ENCODE measurements at places on chromosomes 1 and 21.

DNA sequence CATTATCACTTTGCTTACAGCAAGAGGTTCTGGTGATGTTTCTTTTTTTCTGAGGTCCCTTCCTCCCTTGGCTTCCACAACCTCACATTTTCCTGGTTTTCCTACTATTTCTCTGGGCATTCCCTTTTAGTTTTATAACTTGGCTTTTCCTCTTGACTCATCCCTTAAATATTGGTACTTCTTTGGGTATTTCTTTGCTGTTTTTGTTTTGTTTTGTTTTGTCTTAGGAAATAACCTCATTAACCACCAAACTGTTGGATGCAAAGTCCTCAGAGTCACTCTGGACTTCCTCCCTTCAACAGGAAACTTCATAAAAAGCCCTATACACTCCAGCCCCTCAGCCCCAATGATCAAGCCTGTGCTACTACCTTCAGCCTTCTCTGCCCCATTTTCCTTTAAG is 211.1 kb downstream of the DUSP10 start:
- DNase-seq = peak; percentile 16

- no peak for DNase-seq
Observed at GRCh38 chr1:40987439-40988276, 8.2 kb downstream of the CTPS1 start.

GRCh38 chr1:219580009-219580676 is 32.8 kb downstream of the ZC3H11B start:
- DNase-seq = no peak

DNA sequence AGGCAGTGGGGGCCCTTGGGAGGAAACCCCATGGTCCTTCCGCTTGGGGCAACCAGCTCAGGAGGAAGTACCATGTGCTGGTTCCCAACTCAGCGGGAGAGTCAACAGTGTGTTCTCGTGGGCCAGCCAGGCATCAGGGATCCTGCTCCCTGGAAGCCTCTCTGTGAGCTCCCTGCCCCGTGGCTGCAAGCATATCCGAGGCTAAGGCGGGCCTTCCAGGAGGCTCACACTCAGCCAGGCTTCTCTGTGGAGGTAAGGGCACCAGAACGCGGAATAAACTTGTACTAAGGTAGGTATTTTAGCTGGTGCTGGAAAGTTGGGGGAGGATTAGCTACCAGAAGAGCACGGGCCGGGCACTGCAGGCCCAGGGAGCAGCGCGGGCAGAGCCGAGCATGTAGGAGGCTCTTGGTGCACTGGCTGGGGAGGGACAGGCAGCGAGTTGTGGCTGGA is 74.7 kb upstream of the POU3F1 start:
- no peak for DNase-seq

GRCh38 chr1:51433269-51433971 is 85.6 kb downstream of the EPS15 start:
- DNase-seq = peak; percentile 9

GRCh38 chr1:194184974-194185373 is 998.6 kb upstream of the B3GALT2 start:
- no peak for DNase-seq

GRCh38 chr1:40743452-40743851 is 40.1 kb upstream of the KCNQ4 start:
- DNase-seq = no peak

DNA sequence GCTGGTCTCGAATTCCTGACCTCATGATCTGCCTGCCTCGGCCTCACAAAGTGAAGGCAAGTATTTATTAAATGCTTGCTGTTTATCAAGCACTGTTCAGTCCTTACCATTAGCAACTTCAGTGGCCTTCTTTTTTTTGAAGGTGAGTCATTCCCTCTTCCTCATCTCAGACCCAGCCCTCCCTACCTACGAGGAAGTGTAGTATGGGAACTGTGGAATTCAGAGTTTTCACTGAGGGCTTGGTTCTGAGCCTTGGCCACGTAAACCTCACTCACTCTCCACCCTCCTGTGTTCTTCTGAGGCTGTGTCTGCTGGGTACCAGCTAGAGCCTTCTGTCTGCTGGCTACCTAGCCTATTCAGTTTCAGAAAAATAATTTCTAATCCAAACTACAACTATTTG is 218.3 kb upstream of the SGIP1 start:
- no peak for DNase-seq

- DNase-seq = no peak
Observed at GRCh38 chr1:242839101-242839500, 314.6 kb upstream of the PLD5 start.

DNA sequence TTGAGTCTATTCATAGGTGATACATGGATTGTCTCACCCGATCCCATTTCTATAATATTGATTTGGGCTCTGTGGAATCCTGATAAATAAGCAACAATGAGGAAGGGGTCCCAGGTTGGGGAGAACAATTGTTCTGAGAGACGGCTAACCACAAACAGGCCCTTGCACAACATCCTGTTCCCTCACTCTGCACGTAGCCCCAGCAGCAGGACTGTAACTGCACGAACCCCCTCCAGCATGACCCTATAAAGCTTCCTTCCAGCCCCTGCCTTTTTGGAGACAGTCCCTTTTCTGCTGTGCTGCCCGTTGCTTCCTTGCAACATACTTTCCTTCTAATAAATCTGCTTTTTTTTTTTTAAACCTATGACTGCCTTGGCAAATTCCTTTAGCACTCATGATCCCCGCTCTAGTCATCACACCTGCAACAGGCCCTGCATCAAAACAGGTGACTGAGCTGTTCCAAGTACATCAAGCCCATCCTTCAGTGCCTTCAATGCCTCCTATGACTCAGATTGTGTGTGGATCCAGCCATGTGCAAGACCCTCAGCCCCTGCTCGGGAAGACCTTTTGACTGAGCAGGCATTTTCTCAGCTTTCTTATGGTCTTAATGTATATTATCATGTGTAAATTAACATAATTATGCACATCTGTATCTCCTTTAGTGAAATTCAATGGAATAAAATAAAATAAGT is 63.7 kb upstream of the B3GALNT2 start:
- DNase-seq = no peak

GRCh38 chr21:42865776-42866160 is 13.6 kb downstream of the WDR4 start:
- DNase-seq = no peak

- DNase-seq = no peak
Observed at GRCh38 chr1:98286656-98287055, 365.8 kb upstream of the DPYD start.

DNA sequence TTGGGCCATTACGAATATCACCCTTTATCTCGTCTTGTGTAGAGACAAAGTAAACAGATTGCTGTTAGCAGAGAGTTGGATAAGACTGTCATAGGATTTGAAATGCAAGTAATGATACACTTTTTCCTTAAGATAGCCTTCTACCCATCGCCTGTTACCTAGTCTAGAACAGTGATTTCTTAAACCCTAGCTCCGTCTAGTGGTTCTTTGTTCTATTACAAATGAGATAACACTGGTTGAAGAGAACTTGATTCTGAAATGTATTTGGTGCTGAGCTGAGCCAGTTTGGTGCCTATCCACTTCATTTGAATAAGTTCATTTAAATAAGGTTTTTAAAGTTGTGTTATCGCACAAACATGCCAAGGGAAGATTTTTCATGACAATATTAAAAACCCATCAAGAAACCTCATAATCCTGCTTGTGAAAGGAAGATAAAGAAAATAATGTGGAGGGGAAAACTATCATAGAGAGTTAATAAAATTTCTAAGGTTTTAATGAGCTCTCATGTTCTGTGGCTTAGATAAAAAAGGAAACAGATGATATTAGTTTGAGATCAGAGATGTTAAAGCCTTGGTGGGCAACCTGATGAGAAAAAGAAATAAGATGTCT is 1.5 kb upstream of the KCNH1 start:
- peak; percentile 80 for DNase-seq

GRCh38 chr1:97338347-97338746 is 582.5 kb downstream of the DPYD start:
- no peak for DNase-seq

GRCh38 chr1:223074445-223075300 is 68.4 kb downstream of the TLR5 start:
- DNase-seq = peak; percentile 59

DNA sequence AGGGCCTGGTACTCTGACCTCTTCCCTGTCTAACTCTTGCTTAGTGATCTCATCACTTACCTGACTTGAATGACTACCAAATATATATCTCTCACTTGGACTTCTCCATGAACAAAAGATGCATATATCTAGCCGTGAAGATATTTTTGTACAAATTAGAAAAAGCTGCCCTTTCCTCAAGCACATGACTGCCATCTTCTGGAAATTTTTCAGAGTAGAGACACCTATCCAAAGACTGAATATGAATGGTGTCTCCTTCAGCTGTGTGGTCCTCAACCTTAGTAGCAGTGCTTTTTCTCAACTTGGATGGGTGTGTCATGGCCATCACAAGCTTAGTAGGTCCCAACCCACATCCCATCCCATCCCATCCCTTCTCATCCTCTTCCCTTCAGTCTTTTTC is 142.3 kb downstream of the DNM3 start:
- DNase-seq = peak; percentile 44

DNA sequence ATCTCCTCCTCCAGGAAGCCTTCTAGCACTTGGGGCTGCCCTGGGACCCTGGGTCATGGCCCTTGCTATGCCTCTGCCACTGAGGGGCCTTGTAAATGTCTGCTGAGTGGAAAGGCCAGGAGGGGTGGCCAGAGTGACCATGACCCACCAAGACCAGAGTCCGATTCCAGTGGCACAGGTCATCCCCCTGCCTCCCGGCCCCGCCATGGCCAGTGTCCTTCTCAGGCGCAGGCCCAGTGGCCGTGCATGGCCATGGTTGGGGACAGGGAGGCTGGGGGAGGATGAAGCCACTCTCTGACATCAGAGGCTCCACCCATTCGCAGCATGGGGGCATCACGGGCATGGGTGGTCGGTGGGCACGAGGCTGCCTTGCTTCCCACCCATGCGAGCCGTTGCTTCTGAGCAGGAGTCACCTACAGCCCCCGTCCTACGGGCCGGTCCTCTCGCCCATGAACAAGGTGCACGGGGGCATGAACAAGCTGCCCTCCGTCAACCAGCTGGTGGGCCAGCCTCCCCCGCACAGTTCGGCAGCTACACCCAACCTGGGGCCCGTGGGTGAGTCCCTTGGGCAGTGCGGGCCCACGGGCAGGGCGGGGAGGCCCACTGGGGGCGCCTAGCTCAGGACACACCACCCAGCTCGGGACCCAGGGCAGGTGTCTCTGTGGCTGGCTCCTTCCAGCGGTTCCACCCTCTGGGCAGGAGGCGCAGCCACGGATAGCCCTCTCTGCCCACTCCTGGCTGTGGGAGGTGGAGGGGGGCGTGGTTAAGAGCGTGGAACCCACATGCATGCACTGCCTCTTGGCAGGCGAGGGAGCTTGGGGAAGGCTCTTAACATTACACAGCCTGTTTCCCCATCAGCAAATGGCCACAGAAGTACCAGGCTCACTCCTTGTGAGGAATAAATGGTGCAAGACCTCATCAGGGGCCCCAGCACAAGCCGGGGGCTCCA is 22.4 kb upstream of the CCDC27 start:
- no peak for DNase-seq

DNA sequence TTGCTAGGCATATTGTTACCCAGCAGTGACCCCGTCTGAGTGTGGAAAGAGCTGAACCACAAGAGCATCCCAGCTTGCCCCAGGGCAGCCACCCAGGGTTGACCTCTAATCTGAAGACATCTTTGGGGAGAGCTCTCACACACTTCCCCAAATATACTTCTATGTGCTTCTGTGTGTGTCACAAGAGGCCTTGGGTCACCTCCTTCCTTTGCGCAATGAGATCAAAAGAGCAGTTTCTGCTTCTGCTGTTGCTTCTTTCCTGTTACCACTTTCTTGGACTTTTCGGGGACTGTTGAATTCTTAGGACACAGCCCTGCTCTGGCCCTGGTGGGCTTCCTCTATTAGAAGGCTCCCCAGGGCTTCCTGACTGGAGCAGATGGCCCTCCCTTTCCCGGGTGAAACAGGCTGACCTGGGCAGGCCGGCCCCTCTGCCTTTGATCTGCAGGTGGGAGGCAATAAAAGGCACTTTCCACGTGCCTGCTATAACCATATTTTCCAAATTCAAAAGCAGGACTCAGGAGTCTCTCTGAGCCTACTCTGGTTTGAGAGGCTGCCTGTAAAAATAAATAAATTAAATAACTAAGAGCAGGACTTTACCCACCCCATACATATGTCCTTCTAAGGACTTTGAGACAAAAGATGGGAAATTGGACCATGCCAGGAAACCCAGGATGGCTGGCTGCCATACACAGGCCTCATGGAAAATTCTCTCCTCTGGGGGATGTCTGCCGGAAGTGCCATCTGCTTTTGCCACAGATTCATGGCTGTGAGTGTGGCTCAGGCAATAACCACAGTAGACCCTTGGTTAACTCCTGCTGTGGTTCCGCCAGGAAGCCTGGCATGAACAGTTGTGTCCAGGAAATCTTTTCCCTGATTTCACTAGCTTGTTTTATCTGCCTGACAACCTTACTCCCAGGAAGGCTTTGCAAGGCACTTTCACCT is 28.3 kb upstream of the RCSD1 start:
- peak; percentile 94 for DNase-seq

GRCh38 chr1:27655151-27655937 is 16.6 kb downstream of the IFI6 start:
- DNase-seq = no peak

GRCh38 chr1:236830560-236830959 is 35.5 kb downstream of the MTR start:
- no peak for DNase-seq

GRCh38 chr1:18283601-18284385 is 176.2 kb downstream of the IGSF21 start:
- no peak for DNase-seq

GRCh38 chr21:44709426-44710293 is 1.7 kb downstream of the TSPEAR start:
- no peak for DNase-seq

DNA sequence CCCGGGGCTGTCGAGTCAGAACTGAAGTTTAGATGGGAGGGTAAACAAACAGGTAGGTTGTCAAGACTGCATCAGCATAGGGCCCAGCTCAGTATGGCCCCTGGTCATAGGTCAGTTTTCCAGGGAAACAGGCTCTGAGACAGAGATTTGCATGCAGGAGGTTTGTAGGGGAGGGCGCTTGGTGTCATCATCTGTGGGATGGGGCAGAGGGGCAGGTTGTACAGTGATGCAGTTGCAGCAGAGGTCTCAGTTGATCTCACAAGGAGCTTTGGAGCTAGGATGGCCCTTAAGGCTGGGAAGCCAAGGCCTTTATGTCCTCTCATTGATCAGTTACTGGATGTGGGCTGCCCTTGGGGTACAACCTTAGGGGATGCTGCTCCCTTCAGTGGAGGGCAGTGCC is 38.5 kb upstream of the KCNA10 start:
- DNase-seq = no peak

DNA sequence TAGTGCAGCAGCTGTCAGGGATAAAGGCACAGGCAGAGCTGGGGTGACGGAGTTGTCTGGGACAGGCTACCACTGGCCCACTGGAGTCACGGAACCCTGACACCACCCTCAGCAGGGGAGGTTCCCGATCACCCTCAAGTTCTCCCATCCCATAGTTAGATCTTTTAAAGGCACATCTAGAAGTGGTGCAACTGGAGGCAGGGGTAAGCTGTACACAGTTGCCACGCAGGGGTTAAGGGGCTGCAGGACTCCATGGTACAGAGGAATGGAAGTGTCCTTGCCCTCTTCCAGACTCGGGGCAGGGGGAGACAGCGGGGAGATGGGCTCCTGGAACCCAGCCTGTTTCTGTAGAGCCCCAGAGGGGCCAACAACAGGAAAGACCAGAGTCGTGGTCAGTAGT is 13.3 kb downstream of the CC2D1B start:
- no peak for DNase-seq

All from myocyte (in vitro differentiated cells).